ENCODE measurements at places on chromosomes 2 and 18.

DNA sequence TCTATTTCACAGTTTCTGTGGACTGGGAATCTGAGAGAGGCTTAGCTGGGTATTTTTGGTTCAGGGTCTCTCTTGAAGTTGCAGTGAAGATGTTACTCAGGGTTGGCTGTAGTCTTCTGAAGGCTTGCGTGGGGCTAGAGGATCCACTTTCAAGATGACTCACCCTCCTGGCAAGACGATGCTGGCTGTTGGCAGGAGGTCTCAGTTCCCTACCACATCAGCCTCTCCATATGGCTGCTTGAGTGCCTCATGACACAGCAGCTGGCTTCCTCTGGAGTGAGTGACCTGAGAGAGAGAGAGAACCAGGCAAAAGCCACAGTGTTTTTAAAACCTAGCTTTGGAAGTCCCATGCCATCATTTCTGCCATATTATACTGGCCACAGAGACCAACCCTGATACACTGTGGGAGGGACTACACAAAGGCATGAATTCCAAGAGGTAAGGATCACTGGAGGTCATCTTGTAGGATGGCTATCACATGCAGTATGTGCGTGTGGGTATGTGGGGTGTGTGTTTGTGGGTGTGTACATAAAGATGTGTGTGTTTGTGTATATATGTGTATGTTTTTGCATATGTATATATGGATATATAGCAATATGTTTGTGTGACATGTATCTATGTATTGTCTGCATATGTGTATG is 25.1 kb downstream of the DNPEP start:
- DNase-seq = no peak

DNA sequence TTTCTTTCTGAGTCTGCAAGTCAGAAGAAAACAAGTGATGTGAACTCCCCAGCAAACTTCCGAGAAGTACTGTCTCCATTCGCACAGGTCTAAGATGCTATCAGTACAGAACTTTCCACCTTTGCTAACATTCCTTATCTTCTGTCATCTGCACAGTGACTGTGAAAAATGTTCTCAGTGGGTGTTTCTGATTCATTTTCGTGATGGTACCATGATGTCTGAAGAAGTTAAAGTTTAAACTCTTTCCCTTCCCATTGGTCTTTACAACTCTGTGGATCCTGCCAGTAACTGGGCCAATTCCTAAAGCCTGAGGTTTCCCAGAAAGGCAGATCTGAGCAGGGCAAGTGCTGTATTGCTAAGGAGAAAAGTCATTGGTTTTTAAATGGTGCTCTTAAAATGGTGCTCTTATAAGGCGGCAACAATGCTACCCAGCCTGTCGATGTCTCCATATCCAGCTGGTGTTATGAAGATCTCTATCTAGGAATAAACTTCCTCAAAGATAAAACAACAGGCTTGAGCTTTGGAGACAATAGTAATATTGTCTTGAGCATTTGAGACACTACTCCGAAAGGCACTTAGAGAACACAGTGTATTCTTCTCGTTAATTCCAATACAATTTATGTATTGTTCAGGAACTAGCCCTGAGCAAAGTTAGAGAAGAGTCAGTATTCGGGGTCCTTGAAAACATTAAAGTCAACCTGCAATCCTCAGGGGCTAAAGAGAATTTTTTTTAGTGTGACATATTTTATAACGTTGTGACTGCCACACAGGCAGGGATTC is 232.3 kb downstream of the OSR1 start:
- no peak for DNase-seq

DNA sequence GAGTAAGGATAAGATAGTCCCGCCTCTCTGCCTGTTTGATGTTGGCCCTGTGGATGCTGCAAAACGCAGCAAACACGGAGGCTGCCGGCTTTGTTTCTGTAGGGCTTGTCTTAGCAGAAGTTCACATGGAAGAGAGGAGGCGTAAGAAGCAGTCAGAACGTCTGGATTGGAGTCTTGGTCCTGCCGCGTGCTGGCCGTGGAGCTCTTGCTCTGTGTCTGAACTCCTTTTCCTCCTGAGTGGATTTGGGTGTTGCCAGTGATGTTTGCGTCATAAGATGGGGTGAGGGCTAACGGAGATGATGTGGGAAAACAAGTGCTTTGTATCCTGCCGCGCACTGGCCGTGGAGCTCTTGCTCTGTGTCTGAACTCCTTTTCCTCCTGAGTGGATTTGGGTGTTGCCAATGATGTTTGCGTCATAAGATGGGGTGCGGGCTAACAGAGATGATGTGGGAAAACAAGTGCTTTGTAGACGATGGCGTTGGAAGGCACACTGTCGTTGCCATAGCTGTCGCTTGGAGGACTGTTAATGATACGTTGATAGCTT is 240.9 kb downstream of the AGAP1 start:
- DNase-seq = no peak

- no peak for DNase-seq
These were observed 26.3 kb downstream of the MEX3C start for GRCh38 chr18:51171223-51171622.

DNA sequence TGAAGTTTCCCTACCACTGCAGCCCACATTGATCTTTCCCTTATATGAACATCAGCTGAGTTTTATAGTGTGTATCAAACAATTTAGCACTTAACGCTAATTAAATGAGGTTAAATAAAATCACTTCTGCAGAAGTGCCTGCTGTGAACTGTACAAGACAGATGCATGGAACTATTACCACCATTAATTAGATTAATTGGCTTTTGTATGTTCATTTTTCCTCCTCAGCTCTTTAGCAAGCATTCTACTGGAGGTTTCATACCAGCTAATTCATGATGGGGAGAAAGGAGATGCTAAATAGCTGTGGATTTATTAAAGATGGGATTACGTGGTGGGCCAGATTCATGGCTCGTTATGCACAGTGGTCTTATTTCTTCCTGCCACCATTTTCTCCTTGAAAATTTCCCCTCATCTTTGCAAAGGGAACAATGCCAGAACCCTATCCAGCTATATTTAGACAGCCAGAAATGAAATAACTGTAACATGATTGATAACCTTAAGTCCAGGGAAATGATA is 96.7 kb downstream of the CNTNAP5 start:
- no peak for DNase-seq

- DNase-seq = no peak
These were observed 36.2 kb downstream of the FASTKD2 start for GRCh38 chr2:206801418-206802189.

DNA sequence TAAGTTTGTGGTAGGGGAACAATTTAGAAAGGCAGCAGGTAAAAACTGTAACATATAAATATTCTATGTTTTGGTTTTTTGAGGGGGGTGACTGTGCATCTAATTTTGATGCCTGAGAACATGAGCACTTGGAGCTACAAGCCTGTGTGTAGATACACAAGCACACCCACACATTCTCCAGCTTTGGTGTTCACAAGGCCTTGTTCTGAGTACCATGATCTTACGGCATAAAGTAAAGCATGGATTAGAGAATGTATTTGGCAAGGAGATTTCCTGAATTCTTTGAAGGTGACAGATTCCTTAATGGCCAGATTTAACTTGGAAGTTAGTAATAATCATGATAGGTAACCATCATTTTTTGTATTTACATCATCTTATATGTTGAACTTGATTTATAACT is 42.7 kb downstream of the MAP3K20 start:
- no peak for DNase-seq

DNA sequence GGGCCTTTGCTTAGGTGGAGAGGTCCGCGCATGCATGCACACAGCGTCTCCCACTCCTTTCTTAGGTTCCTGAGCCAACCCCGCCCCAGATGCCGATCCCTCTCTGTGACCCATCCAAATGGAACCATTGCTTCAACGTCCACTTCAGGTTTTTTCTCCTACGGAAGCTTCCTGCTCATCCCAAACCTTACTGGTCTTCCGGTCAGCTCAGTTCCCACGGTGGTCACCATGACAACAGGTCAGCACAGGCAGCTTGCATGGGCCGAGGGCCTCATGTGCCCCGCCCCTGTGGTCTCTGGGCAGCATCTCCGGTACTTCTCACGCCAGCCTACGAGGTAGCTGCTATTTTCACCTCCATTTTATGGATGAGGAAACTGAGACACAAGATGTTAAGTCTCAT is 163.7 kb downstream of the SOCS6 start:
- no peak for DNase-seq

- DNase-seq = no peak
These were observed 20.9 kb upstream of the TEX44 start for GRCh38 chr2:231571661-231572191.

GRCh38 chr2:198438331-198438730 is 633.9 kb downstream of the PLCL1 start:
- DNase-seq = no peak

- peak; percentile 23 for DNase-seq
These were observed 151.7 kb upstream of the ITGA4 start for GRCh38 chr2:181305301-181306123.

GRCh38 chr18:40984856-40985255 is 970.2 kb upstream of the PIK3C3 start:
- no peak for DNase-seq

GRCh38 chr2:69644506-69644979 is 1.0 kb upstream of the AAK1 start:
- DNase-seq = no peak

- no peak for DNase-seq
These were observed 141.7 kb downstream of the OTX1 start for GRCh38 chr2:63192169-63192888.

DNA sequence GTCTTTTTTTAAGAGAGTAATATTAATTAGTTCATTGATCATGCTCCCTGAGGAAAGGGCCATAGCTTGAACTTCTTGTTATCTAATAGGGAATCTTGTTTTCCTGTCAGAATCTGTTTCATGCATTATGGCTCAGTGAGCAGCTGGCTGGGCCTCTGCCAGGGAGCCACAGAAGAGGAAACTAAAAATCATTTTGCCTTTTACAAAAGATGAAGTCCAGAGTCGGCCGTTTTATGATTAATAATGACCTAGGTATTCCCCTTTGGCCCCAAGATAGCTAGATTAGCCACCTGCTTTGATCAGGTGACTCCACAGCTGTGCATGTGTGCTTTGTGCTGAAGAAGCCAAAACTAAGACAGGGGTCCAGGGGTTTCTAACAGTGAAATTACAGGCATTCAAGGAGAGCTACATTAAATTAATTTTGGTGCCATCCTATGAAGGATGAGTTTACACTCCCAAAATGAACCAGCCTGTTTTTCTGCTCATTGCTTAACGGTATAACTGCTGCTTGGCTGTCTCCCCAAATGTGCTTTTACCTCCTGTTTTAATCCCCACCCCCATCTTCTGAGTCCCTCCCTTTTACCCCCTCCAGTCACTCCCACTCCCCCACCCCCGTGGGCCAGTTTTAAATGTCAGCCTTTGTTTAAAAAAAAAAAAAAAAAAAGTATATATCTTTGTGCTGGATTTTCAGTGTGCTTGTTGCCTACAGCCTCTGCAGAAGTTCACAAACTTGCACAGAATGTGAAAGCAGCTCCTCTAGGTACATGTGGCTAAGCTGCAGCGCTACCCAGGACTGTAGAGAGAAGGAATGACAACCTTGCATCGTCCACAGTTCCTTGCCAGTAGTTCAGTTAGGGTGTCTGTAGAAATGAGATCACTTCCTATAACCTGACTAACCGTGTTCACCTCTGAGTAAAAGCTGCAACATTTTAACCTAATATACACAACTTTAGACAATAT is 93.1 kb downstream of the CABLES1 start:
- DNase-seq = no peak

GRCh38 chr18:9435041-9435440 is 40.3 kb upstream of the RALBP1 start:
- no peak for DNase-seq

DNA sequence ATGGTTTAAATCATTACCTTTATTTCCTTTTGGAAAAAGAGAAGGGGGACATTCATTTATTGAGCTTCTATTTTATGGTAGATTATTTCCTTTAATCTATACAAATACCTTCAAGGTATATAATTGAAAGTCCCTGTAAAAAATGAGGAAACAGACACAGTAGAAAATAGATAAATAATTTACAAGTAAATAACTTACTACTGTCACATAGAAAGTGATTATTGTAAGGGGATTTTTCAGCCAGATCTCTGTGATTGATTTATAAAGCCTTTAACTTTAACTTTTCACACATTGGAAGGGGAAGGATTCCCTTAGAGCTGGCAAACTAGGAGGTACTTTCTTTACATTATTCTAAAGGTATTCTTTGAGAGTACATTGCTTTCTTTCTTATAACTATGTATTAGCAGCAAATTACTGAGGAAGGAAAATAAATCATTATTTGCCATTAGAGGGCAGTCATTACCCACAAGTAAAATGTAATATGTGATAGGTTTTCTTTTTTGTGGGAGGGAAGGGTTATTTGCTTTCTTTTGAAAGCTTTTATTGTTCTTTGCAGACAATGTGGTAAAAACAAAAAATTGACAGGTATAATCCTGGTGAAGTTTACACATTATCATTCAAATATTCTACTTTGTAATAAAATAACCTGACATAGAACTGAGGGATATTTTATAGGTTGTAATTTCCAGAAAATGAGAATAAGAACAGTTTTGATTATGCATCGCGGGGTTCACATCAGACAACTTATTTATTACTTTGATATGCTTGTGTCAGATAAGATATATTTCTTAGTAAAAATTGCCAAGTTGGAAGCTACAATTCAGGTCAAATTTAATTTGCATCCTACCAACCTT is 24.8 kb upstream of the RPE start:
- peak; percentile 37 for DNase-seq

GRCh38 chr2:85017411-85018048 is 46.6 kb downstream of the KCMF1 start:
- no peak for DNase-seq

- DNase-seq = no peak
These were observed 198.3 kb upstream of the NABP1 start for GRCh38 chr2:191479680-191480023.

GRCh38 chr2:190714958-190715357 is 66.1 kb downstream of the NAB1 start:
- DNase-seq = no peak

DNA sequence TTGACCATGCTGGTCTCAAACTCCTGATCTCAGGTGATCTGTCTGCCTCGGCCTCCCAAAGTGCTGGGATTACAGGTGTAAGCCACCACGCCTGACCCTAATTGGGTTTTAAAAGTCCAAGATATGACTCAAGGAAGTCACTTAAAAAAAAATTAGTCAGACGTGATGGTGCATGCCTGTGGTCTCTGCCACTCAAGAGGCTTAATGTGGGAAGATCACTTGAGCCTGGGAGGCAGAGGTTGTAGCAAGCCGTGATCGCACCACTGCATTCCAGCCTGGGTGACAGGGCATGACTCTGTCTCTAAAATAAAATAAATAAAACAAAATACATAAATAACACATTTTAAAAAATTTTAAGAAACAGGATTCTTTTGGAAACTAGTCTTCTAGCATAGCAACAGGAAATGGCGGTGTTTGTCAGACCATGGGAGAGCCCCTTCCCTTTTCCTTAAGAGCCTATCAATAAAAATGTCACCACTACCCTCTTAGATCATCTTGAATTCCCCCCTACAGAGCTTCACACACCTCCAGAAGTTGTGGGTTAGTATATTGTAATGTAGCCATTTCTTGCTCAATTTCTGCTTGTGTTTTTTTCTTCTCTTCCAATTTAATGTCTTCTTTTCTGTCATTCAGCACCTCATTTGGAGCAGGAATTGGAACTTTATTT is 20.1 kb downstream of the SFT2D3 start:
- no peak for DNase-seq

DNA sequence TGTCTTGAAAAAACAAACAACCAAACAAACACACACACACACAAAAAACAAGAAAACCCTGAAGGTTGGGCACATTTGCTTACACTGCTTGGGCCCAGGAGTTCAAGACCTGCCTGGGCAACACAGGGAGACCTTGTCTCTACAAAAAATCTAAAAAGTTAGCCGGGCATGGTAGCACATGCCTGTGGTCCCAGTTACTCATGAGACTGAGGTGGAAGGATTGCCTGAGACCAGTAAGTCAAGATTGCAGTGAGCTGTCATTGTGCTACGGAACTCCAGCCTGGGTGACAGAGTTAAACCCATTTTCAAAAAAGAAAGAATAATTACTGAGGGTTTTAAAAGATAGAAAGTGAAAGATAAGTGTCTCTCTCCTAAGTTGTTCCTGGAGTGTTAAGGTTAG is 103.4 kb downstream of the MBD5 start:
- no peak for DNase-seq

All from central memory CD4-positive, alpha-beta T cell (primary cell).